ENCODE measurements at places on chromosomes 1 and 21. TPM values are rescaled to one million over a fixed set of nuclear protein-coding genes. Genes with fewer than 3 reads are reported as not detected.

Gene TMEM52
- total RNA-seq = 12.0 TPM

Gene MARK1
- not detected for total RNA-seq

- no peak for DNase-seq
Measured at GRCh38 chr1:158248118-158248517, 6.1 kb upstream of the CD1A start.

- DNase-seq = no peak
Measured at GRCh38 chr1:24209097-24209496, 22.0 kb upstream of the IFNLR1 start.

- DNase-seq = no peak
Measured at GRCh38 chr1:100051893-100052292, 80.8 kb downstream of the SASS6 start.
